Prostate gland (tissue), 2 donors: ENCODE measurements at places on chromosomes 11 and 22.

DNA sequence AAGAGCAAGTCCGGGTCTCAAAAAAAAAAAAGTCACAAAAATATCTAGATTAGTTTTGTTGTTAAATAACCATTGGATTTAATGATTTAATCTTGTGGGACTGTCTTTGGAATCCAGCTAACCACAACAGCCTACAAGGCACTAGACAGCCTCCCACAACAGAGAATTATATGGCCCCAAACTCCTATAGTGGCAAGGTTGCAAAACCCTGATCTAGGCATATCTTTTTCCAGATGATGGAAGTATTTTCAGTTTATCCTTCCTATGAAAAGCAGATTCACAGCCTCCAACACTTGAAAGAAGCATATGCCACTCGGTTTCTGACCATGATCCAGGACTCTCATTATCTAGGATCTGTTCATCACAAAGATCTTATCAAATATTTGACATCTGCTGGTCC lies 5.4 kb upstream of the C11orf87 start:
- no peak for DNase-seq

DNA sequence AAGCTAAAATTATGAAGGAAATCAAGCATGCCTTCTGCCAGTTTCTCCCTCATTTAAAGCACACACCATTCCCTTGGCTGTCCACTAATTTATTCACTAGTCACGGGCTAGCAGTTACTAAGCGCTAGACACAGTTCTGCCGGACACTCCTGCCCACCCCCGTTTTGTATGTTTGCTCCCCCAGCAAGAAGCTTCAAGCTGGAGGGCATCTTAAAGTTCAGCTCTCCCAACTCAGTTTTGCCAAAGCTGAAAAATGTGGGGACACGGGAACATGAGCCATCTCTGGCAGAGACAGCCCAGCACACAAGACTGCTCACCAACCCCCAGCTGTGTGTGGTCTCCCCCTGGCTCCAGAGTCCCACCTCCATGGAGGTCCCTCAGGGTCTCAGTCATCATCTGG lies 263.6 kb downstream of the BRD1 start:
- no peak for DNase-seq

- no peak for DNase-seq
Observed at GRCh38 chr22:29427176-29427760, 11.1 kb upstream of the RFPL1 start.

DNA sequence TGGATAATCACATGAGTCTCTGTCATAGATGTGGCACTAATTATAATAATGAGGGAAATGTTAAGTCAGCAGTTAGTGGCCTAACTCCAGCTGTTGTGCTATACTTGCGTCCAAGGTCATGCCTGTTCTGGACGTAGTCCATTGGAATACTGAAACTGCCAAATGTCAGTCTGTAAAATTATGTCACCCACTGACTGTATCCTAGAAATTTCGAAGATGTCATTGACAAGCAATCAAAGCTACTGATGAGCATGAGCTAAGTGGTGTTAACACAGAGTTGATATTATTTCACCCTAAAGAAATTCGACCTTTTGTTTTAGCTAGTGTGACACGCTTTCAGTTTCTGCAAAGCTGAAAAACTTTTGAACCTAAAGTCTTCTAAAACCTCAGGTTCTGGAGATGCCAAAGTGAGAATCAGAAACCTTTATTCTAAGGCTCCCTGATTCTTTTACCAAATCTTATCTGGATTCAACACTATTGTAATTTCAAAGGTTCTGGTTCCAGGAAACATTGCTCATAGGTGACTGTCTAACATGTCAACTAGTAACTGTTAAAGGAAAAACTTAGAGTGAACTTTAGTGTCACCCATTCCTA lies 14.9 kb upstream of the ME3 start:
- no peak for DNase-seq

- no peak for DNase-seq
Observed at GRCh38 chr11:33064866-33065265, 25.5 kb downstream of the TCP11L1 start.

- DNase-seq, result no peak
Observed at GRCh38 chr11:128318856-128319474, 268.4 kb downstream of the ETS1 start.

GRCh38 chr11:44955015-44955738 lies 4.5 kb upstream of the TP53I11 start:
- DNase-seq, result no peak

DNA sequence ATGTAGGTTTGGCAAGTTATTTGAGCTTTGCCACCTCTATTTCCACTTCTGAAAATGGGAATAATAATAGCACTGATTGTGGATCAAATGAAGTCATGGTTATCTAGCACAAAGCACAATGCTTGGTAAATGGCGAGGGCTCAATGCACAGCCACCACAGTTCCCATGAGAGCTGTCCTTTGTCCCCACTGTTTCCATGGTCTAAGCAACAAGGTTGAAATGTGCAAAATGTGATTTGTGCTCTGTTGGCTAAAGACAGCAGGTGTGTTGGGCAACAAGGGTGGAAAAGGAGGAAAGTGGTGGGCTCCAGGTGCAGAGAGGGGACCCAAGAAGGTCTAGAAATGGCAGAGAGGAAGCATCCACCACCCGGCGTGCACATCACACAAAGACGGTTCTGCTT lies 200.5 kb downstream of the TRIM29 start:
- no peak for DNase-seq

GRCh38 chr11:2770096-2770751 lies 70.4 kb upstream of the KCNQ1OT1 start:
- no peak for DNase-seq

- no peak for DNase-seq
Observed at GRCh38 chr11:1853376-1854131, 670 bp downstream of the LSP1 start.

GRCh38 chr11:118497831-118498230 lies 29.4 kb upstream of the TTC36 start:
- DNase-seq, result no peak

- no peak for DNase-seq
Observed at GRCh38 chr11:68509066-68509465, 48.5 kb downstream of the PPP6R3 start.

DNA sequence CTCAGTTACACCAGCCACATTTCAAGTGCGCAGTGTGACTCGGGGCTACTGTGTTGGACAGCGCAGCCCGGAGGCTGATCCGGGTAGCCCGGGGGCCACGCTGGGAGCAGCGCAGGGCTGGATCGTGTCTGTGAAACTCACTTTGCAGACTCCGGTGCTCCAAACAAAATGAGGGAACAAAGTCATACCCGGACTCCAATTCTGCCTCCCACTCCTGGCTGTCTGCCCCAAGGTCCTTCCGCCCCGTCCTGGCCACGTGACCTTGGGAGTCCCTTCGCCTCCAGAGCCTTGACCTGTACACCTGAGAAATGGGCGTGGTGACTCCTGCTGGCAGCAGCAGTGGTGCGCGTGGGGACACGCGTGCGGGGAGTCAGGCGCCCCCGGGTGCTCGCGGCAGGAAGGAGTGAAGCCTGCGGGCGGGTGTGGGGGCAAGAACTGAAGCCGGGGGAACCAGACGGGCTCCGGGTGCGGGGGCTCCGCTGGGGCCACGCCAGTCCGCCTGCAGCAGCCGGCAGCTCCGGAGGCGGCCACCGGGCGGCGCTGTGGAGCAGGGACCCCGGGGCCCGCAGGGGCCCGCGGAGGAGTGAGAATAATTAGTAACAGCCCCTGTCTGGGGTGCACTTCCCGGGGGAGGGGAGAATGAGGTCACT lies 42.4 kb downstream of the KCNJ4 start:
- no peak for DNase-seq

- DNase-seq, result no peak
Observed at GRCh38 chr11:108635106-108635505, 29.8 kb upstream of the DDX10 start.

DNA sequence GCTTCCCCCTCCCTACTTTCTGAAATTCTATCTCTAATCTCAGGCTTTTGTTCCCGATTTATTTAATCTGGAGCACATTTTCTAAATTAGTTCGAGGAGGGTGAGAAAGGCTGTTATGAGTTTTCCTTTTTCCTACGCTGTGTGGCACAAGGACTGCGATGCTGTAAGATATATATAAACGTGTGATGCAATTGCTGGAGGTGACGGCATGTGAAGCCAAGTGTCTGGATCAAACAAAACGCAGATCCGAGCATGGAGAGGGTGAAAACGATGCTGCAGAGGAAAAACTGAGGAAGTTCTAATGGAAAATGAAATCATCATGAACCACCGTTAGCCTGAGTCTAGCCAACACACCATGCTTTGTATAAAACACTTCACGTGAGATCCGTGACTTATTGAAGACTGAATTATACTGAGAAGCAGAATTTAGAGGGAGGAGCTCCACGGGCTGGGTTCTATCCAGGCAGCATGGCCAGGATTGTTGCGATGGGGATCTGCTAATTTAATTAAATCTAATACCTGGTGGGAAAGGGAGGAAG lies 4.4 kb downstream of the PKNOX2 start:
- no peak for DNase-seq

DNA sequence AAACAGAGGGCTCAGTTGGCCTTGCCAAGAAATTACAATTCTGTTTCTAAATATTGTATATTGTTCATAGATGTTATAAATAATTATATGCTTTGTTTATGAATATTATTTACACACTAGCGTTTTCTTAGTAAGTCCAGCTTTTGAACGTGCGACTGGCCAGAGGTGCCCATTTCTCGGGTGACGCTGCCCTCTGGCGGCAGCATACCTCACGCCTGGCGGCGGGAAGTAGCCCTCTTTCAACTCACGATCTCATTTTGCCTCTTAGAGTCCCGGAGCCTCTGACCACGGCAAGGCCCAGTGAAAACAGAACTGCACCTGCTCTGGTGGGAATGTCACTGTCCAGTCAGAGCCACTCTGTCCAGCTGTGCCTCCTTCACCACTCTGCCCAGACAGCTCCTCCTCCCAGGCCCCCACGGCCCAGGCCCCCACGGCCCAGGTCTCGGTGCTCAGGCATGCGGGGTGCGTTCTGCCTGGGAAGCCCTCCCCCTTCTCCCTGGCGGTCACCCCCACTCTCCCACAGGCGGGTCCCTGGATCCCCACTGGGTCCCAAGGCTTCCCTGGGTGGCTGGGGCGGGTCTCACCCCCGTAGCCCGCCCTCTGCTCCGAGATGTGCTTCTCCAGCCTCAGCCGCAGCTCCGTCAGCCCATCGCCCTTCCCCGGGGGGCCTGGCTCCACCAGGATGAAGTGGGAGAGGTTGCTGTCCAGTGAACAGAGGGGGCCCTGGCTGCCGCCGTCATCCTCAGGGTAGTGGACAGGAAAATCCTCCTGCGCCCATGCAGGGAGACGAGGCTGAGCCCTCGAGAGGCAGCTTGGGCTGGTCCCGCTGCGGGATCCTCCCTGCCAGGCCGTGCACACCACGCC lies 19.3 kb downstream of the TSSC4 start:
- peak; percentile 57 for DNase-seq

GRCh38 chr11:76253416-76253815 lies 47.1 kb upstream of the WNT11 start:
- DNase-seq, result no peak

- no peak for DNase-seq
Observed at GRCh38 chr11:45936511-45937054, 14.1 kb downstream of the LARGE2 start.
